ENCODE measurements at places on chromosomes 16 and 17.

- no peak for DNase-seq
These were observed 354 bp upstream of the ESRP2 start for GRCh38 chr16:68236137-68236825.

GRCh38 chr16:77234611-77235010 lies 35.4 kb downstream of the SYCE1L start:
- no peak for DNase-seq

DNA sequence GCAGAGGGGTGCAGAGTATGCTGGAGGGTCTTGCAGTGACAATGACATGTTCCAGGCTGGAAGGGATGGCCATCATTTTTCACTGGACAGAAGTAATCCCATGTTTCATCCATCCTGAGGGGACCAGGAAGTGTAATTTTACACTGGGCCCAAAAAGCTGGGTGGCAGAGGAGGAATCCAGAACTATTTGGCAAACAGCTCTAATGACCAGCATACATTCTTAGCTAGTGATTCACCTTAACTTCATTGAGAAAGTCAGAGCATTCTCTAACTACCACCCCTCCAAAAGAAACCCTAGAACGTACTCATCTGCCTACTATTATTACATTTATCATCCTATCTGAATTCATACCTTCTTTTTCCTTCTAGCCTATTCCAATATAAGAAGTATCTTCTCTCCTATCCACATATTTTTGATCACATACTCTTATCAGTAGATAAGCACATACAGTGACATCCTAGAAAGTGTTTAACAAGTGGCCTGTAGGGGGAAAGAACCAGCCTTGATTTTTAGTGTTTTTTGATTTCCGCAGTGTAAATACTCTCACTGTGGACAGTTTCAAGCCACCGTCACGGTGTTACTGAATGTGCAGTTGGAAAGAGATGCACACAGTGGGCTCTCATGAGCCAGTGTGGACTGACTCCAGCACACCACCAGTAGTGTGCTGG lies 118.1 kb downstream of the FTO start:
- no peak for DNase-seq

GRCh38 chr17:79838522-79839274 lies 542 bp downstream of the CBX4 start:
- peak; percentile 36 for DNase-seq

- DNase-seq: no peak
These were observed 11.0 kb downstream of the SIAH1 start for GRCh38 chr16:48374255-48374654.

DNA sequence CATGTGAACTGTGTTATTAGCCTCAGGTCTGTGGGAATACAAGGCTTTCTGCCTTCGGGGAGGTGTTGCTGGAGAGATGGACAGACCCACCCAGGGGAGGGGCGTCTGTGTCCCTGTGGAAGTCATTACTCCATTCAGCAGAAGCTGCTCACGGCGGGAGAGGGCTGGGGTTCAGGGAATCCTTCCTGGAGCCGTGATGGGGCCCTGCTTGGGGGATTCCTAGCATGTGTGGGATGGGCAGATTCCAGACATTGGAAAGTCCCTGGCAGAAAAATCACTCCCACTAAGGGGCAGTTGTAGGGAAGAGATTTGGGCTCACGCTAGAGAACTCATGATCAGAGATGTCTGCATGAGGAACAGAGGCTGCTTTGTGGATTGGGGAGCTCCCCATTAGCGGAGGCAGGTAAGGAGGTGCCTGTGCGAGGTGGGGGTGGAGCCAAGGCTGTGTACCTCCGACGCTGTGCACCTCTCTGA lies 56.3 kb upstream of the IL34 start:
- no peak for DNase-seq

GRCh38 chr17:1229900-1230501 lies 40.2 kb upstream of the BHLHA9 start:
- no peak for DNase-seq
